ENCODE measurements at places on chromosomes 11 and 22.

DNA sequence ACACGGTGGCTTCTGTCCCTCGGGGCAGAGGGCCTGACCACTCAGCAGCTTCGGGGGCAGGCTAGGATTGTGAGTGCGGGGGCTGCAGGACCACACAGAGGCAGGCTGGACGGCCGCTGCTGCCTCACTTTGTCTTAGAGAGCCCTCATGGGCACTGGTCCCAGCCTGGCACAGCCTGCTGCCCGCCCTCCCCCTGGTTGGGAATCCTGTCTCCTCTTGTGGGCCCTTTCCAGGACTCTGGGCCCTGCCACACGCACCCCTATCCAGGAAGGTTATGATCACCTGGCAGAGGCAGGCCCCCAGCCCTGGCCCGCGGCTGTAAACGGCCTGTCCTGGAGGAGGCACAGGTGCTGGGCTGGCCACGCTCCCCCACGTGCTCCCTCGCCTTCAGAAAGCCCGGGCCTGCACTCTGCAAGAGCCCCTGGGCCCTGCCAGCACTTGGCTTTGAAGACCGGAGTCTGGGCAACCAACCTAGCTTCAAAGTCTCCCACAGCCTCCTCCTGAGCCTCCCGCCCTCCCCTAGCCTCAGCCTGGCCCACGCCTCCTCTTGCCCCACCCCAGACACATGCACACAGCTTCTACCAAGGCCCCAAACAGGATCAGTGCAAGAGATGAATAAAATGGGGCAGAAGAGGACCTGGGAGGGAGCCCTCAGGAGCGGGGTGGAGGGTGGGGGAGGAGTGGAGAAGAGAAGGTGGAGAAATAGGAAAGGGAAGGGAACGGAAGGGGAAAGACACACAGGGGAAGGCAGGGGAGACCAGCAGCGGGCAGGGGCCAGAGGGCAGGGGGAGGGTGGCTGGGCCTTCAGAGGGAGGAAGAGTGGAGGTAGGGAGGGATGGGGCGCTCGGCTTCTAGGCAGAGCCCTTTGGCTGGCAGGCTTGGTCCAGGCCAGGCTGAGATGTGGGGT lies 31.0 kb downstream of the SYT7 start:
- DNase-seq = no peak

DNA sequence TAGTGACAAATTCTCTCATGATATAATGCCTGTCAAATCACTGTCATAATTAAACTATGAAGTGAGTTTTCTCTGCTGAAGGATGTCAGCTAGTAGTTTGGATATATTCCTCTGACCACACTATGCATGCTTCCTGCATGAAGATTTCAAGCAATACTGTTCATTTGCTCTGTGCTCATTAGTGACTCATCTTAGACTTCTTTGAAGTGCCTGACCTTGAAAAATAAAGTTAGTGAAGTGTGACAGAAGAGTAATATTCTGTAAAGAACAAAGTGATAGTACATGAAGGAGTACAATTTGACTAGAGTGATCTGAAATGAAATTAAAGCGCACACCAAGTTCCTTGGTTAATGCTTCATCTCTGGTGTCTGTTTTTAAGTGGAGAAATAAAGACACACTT lies 629.5 kb upstream of the ANO3 start:
- no peak for DNase-seq

DNA sequence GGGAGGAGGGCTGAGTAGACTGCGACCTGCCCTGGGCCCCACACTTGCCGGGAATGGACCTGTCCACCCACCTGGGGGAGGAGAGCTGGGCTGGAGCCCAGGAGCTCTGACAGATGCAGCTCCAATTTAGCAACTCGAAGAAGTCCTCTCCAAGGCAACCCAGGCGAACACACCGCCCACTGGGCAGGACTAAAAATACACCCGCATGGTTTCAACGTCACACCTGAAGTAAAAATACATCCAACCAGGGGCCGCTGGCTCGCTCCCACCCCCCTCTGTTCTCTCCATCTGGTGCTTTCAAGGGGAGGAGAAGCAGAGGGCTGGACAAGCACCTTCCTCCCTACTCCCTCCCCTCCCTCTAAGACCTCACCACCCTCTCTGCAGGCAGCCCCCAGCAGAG lies 119.9 kb downstream of the FEZ1 start:
- DNase-seq = peak; percentile 92

GRCh38 chr11:123235656-123236261 lies 40.7 kb upstream of the CLMP start:
- DNase-seq = no peak

DNA sequence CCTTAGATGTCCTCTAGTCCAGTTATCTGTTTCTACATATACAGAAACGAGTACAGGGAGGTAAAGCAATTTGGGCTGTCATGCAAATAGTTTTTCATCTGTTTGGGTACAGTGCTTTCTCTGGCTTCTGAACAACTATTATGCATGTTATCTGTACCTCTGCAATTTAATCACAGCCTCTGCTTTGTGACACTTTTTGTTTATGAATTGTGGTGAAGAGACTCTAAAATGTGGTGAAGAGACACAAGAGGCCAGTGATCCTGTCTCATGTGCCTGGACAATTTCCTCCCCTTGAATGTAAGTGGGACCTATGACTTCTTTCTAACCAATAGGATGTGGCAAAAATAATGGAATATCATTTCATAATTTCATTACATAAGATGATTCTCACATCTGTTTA lies 130.3 kb upstream of the ARHGAP42 start:
- DNase-seq = no peak

Measured in cardiac muscle cell (in vitro differentiated cells and primary cell).